Cortex of kidney (tissue), 1 donor: ENCODE measurements at places on chromosomes 11 and 22.

DNA sequence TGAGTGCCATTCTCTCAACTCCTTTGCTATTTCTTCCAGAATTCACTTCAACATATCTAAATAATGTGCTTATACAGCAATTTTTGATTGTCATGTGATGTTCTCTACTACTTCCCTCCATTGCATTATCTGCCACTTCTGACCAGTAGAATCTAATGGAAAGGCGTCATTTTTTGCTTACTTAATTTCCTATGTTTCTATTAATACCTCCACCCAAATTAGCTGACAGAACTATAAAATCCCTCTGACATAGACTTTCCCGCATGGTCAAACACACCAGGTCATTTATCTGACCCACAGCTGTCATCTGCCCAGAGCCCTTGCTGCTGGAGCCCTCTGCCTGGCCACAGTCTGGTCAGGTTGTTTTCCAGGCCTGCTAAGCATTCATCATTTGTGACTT lies 258.6 kb upstream of the NARS2 start:
- no peak for DNase-seq

DNA sequence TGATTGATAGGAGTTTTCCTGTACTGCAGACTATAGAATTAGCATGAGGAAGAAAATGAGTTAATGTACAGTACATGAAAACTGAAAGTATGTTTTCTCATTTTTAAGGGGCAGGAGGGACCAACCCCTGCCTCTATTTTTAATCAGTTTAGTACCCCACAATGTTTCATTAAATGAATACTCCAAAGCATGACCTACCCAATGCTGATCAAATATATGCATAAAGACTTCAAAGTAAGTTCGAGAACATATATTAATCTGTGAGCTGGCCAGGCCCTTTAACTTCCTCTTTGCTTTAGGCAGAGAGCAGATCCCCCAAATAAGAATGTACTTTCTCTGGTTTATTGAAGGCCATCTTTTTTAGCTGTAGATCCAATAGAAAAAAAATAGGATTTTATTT lies 161.0 kb downstream of the FCHSD2 start:
- no peak for DNase-seq

GRCh38 chr22:42883121-42883520 lies 26.0 kb upstream of the ARFGAP3 start:
- DNase-seq, result no peak

DNA sequence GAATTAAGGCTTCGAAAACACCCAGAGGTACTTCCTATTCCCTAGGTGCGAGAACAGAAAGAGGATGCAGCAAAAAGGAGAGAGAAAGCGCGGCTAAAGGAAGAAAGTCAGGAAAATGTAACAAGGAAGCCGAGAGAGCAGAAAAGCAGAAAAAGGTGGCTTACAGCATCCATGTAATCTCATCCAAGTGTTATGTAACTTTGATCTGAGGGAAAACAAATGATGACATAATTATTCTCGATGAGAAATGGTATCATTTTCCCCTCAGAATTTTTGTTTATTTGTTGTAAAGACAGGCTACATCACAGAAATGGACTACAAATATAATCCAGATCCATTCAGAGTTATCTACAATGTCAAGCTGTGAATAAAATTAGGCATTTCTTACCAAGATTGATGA lies 69.1 kb upstream of the APOA1 start:
- no peak for DNase-seq

- DNase-seq, result no peak
Observed at GRCh38 chr11:32713496-32713895, 81.0 kb downstream of the CCDC73 start.

GRCh38 chr11:65366340-65366773 lies 11.8 kb downstream of the TIGD3 start:
- no peak for DNase-seq

GRCh38 chr11:134615041-134615615 lies 203.1 kb upstream of the B3GAT1 start:
- no peak for DNase-seq

DNA sequence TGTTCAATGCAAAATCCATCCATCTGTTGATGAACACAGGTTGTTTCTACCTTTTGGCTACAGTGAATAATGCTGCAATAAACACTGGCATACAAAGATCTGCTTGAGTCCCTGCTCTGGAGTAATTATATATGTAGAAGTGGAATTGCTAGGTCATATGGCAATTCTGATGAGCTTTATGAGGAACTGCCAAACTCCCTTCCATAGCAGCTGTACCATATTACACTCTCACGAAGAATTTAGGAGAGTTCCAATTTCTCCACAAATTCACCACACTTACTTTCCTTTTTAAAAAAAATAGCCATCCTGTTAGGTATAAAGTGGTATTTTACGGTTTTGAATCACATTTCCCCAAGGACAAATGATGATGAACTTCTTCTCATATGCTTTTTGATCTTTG lies 62.2 kb downstream of the RSF1 start:
- no peak for DNase-seq
